ENCODE measurements at places on chromosomes 11 and 22.

GRCh38 chr11:67345247-67345919, 8.0 kb downstream of the POLD4 start:
- DNase-seq, result no peak

DNA sequence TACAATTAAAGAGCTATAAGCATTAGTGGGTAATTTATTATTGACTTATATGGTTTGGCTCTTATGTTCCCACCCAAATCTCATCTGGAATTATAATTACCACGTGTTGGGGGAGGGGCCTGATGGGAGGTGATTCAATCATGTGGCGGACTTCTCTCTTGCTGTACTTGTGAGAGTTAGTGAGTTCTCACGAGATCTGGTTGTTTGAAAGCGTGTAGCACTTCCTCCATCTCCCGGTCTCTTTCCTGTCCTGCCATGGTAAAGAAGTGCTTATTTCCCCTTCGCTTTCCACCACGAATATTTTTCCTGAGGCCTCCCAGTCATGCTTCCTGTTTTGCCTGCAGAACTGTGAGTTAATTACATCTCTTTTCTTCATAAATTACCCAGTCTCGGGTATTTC, 28.1 kb upstream of the CHORDC1 start:
- no peak for DNase-seq

GRCh38 chr11:58616594-58616993, 5.9 kb upstream of the CNTF start:
- DNase-seq, result peak; percentile 13

- no peak for DNase-seq
Observed at GRCh38 chr11:127713226-127713625, 712.7 kb upstream of the KIRREL3 start.
